Kidney epithelial cell (primary cell): ENCODE measurements at places on chromosomes 7 and 10. TPM values are rescaled to one million over a fixed set of nuclear protein-coding genes. Genes with fewer than 3 reads are reported as not detected.

CDK1 gene
- 15.8 and 16.2 TPM in 2 replicates for total RNA-seq

CALML5 gene
- total RNA-seq, result 0.34 TPM in 1 of 2 replicates, not detected in the other

FGFBP3 gene
- total RNA-seq, result 0.42 and 1.2 TPM in 2 replicates

LIPF gene
- not detected in 2 replicates for total RNA-seq

HOXA3 gene
- total RNA-seq, result 17.3 and 26.4 TPM in 2 replicates

DKK1 gene
- 4.7 and 6.1 TPM in 2 replicates for total RNA-seq

EBF3 gene
- not detected in 2 replicates for total RNA-seq

DNAJC9 gene
- total RNA-seq, result 40.0 and 42.2 TPM in 2 replicates

GBX1 gene
- not detected in 2 replicates for total RNA-seq

TRIL gene
- total RNA-seq, result 0.75 and 1.3 TPM in 2 replicates

CCL24 gene
- total RNA-seq, result not detected in 2 replicates

LEP gene
- not detected in 2 replicates for total RNA-seq

ZNF239 gene
- 7.3 and 8.4 TPM in 2 replicates for total RNA-seq

INHBA gene
- 76.1 and 77.1 TPM in 2 replicates for total RNA-seq

CHN2 gene
- 3.6 and 5.7 TPM in 2 replicates for total RNA-seq

SMO gene
- total RNA-seq, result 20.1 and 22.3 TPM in 2 replicates

CCL26 gene
- total RNA-seq, result not detected in 2 replicates

H2BK1 gene
- total RNA-seq, result not detected in 2 replicates

IMPDH1 gene
- total RNA-seq, result 44.0 and 47.6 TPM in 2 replicates

PTF1A gene
- total RNA-seq, result not detected in 2 replicates

GPR37 gene
- total RNA-seq, result 2.7 and 4.1 TPM in 2 replicates

CHCHD1 gene
- total RNA-seq, result 41.8 and 46.8 TPM in 2 replicates

OGDHL gene
- 1.7 and 2.2 TPM in 2 replicates for total RNA-seq

SPDYE2 gene
- not detected in 2 replicates for total RNA-seq

NUTM2E gene
- total RNA-seq, result 1.3 TPM in 1 of 2 replicates, not detected in the other
